ENCODE measurements at places on chromosomes 11 and 22.
A peak's percentile ranks its signal among the peaks of the same experiment; 100 is the strongest.

DNA sequence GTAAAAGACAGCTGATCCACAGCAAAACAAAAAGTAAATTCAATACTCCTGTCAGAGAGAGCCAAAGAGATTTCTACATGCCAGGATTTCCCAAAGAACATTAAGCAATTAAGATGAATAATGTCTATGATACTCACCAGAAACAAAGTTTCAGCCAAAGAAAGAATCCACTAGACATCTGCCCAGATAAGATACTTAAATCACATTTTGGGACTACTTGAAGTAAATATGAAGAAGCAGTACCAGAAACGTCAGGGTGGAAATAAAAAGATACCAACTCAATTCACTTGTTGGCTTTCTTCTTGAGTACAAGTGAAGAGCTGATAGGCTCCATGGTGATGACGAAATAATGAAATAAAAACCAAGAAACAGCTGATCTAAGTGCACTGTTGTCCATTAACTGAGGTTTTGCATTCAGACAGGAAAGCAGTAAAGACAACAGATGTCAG, 31.6 kb upstream of the ARHGAP32 start:
- peak; percentile 19 for DNase-seq

DNA sequence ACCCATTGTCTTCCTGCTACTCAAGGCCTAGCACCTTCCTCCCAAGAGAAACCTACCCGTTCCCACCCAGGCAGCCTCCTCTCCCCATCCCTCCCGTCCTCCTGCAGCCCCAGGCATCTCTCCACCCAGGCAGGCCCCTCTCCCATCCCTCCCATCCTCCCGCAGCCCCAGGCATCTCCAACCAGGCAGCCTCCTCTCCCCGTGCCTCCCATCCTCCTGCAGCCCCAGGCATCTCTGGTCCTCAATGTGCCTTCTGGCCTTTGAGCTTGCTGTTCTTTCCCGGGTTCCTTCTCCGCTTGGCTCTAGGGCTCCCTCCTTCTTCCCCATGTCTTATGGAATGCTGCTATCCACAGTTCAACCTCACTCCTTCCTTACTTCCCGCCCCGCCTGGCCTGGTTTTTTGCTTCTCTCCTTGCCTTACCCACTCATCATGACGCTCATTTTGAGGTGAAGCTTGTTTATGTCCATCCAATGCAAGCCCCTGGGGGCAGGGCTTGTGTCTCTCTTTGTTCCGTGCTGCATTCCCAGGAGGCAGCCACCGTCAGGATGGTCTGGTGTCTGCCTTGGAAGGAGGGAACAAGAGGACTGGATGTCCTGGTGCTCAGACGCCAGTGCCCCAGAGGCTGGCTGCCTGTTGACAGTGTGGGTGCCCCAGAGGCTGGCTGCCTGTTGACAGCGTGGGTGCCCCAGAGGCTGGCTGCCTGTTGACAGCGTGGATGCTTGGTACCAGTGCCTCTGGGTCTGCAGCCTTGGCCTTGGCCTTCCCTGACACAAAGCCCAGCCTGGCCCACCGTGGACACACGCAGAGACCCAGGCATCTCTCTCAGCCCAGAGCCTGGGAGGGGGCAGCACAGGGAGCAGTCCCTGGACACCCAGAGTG, 815.7 kb downstream of the BRD1 start:
- DNase-seq: no peak

DNA sequence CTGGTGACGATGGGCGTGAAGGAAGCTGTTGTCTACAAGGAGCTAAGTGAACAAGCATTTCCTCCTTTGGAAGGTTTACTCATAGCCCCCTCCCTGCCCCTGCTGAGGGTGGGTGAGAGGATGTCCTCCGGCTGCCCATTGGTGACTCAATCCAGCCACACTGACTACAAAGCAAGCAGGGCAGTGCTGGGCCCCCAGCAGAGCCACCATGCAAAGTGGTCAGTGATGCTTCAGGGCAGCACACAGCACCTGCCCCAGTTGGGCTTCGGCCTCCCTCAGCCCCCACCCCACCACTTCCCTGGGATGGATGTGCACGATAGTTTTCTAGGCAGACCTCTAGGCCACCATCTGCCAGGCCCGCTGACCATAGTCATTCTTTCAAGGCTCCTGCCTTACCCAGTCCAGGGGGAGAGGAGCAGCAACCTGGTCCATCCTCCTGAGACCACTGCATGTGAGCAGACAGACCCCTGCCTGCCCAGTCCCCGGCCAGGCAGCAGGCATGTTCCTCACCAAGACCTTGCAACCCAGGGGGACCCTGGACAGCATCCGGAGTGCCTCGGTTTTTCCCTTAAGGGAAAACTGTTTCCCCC, 125.1 kb downstream of the BCR start:
- no peak for DNase-seq

GRCh38 chr11:78344094-78344493, 73.5 kb downstream of the GAB2 start:
- DNase-seq: no peak
